T follicular helper cell (primary cell): ENCODE measurements at places on chromosomes 2 and 18.

- DNase-seq: no peak
Observed at GRCh38 chr2:241509155-241509784, 886 bp upstream of the STK25 start.

DNA sequence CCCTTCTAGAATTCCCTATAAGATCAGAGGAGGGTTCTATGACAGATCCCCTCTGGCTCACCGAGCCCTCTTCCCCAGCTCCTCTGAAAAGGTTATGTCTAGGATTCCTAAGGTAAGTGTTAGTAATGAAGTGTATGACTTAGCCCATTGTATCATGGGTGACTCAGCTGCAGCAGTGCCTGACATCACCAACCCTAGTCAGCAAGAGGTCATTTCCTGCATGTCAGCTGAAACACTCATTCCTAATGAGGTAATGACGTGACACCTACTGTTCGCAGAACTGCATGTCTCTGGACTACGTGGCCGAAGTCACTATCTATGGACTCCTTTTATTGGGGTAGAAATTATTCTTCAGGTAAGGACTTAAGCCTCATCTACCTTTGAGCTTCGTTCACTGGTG lies 196.1 kb upstream of the MYT1L start:
- no peak for DNase-seq

DNA sequence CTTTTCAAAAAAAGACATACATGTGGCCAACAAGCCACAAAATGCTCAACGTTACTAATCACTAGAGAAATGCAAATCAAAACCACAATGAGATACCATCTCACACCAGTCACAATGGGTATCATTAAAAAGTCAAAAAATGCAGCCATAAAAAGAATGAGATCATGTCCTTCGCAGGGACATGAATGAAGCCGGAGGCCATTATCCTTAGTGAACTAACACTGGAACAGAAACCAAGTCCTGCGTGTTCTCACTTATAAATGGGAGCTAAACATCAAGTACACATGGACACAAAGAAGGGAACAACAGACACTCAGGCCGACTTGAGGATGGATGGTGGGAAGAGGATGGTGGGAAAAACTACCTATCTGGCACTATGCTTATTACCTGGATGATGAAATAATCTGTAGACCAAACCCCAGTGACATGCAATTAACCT lies 17.8 kb upstream of the ATL2 start:
- no peak for DNase-seq

- DNase-seq: no peak
Observed at GRCh38 chr2:181408861-181409260, 48.3 kb upstream of the ITGA4 start.

DNA sequence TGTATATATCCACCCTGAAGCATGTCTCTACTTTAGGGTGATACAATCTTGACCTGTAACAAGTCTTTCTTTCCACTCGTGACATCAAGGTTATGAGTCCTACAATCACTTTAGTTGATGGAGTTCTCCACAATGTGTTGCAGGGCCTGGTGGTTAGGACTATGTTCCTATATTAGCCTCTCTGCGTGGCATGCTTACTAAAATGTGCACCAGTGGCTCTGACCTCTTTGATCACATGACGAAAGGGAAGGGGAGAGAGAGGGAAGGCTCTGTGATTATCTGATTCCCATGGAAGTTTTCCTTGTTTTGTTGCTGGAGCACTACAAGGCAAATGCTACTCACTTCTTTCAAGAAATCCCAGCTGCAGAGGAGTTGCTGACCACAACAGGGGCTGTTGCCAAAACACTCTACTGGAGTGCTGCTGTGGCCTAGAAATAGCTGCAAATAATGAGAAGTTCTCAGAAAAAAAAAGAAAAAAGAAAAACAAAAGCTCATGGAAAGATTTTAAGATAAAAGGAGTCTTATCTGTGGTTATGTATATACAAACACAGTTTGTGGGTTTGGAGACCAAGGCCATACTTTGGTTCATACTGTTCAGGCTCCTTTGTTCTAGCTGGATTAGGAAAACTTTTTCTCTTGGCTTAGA lies 272.8 kb upstream of the MMADHC start:
- DNase-seq: no peak

- no peak for DNase-seq
Observed at GRCh38 chr2:36433311-36434217, 78.0 kb downstream of the CRIM1 start.

DNA sequence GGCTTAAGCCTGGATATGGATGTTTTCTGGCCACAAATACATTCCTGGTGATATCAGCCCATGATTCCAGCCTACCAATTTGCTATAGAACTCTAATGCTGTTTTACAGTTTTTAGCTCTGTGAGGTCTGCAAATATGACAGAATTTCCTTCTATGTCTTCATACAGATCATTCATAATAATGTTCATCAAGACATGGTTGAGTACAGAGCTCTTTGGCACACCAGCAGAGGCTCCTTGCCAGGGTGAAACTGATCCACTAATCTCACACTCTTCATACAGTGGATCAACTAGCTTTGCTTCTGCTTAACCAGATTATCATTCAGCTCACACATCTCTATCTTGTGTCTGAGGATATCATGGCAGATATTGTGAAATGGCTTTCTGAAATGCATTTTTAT lies 672.1 kb downstream of the STK39 start:
- DNase-seq: no peak

DNA sequence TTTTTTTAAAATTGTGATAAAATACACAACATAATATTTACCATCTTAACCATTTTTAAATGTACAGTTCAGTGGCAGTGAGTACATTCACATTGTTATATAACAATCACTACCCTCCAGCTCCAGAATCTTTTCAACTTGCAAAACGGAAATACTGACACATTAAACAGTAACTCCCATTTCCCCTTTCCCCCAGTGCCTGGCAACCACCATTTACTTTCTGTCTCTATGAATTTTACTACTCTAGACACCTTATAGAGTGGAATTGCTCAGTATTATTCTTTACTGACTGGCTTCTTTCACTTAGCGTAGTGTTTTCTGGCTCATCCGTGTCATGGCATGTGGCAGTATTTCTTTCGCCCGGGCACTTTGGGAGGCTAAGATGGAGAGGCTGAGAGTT lies 32.6 kb downstream of the FASTKD2 start:
- no peak for DNase-seq

- DNase-seq: no peak
Observed at GRCh38 chr2:173392731-173393130, 38.1 kb downstream of the CDCA7 start.

DNA sequence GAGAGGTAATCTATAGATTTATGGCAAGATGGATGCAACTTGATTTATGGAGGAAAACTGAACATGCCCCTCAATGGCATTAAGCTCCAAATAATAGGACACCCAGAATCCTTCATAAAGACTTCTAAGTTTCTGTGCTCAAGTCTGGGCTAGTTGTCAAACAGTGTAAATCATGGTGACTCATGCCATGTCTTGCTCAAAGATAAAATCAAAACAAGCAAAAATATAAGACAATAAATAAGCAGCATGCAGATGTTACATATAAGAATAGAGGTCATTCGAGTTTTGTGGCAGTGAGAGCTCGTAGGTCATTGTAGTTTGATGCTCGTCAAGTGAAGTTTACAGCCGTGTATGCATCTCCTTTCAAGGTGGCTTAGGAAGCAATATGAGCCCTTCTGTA lies 403.2 kb downstream of the THSD7B start:
- DNase-seq: no peak

- no peak for DNase-seq
Observed at GRCh38 chr2:209565896-209566582, 142.2 kb downstream of the MAP2 start.

DNA sequence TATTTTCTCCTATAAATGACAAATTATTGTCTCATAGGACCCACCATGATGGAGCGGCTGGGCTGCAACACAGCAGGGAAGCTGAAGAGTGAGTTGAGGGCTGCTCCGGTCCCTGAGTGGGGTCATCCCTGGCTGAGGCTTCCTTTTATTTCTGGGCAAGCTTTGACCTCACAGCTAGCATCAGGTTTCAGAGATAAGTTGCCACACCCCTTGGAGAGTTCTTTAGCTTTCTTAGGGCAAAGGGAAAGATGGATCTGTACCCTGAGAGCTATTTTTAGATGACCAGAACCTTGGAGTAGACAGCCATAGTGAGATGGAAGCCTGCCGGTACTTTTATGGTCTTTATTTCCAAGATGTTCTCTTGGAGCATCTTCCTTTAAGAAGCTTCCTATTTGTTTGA lies 11.5 kb downstream of the MYL1 start:
- DNase-seq: no peak
